Effector memory CD4-positive, alpha-beta T cell (primary cell): ENCODE measurements at places on chromosomes 1 and 21.

- peak; percentile 54 for DNase-seq
- no peak overlapping the region for H3K4me3 ChIP-seq
- no peak overlapping the region for H3K27ac ChIP-seq
- H3K4me1 ChIP-seq, result peaks cover 37% of the 10 kb centered on the region
- no peaks in the 10 kb centered on the region for H3K36me3 ChIP-seq
Observed at GRCh38 chr1:110207831-110208230, 2.3 kb upstream of the KCNC4 start.

- DNase-seq, result no peak
- no peaks in the 10 kb centered on the region for H3K36me3 ChIP-seq
- H3K27ac ChIP-seq, result no peak overlapping the region
- no peak overlapping the region for H3K4me3 ChIP-seq
- no peaks in the 10 kb centered on the region for H3K27me3 ChIP-seq
Observed at GRCh38 chr1:188652678-188653077, 1823.9 kb downstream of the PLA2G4A start.

- H3K4me1 ChIP-seq, result peaks cover 34% of the 10 kb centered on the region
- H3K27me3 ChIP-seq, result no peaks in the 10 kb centered on the region
Observed at GRCh38 chr1:22101199-22101598, 41.7 kb downstream of the WNT4 start.

GRCh38 chr1:162222014-162222413 is 152.5 kb downstream of the NOS1AP start:
- H3K4me3 ChIP-seq, result no peak overlapping the region
- no peak overlapping the region for H3K27ac ChIP-seq
- H3K27me3 ChIP-seq, result no peaks in the 10 kb centered on the region
- H3K4me1 ChIP-seq, result no peaks in the 10 kb centered on the region
- H3K36me3 ChIP-seq, result no peaks in the 10 kb centered on the region

DNA sequence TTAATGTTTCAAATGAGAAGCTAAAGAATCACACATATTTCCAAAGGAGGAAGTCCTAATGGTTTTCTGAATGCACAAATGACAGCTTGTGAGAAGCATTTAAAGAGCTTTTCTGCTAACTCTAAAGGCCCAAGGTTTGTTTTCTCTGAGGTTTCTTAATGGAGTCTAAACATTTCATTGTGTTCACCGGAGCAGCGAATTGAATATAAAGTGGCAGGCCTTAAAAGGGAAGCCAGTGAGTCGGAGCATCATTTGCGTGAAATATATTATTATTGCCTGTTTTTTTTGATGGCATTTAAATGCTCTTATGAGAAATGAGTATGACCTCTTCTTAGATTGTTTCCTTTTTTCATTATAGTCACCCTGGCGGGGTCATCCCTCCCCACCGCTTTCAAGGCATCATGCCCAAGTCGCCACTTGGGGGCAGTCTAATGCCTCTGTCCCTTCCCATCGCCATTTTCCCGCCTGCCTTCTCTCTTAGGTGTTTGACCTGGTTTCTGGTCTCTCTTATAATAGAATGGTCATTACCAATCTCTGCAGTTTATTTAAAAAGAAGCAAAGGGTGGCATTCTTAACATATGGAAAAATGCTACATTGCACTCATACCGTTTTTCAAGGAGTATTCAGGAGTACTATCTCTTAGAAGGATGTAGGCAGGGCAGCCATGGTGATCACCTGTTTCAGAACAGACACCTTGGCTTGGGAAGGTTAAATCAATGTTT is 25.3 kb upstream of the OVAAL start:
- no peak overlapping the region for H3K27ac ChIP-seq
- H3K27me3 ChIP-seq, result no peaks in the 10 kb centered on the region
- H3K4me1 ChIP-seq, result no peaks in the 10 kb centered on the region
- peak; percentile 28 for DNase-seq
- no peak overlapping the region for H3K4me3 ChIP-seq

- H3K27ac ChIP-seq, result no peak overlapping the region
- no peaks in the 10 kb centered on the region for H3K27me3 ChIP-seq
- no peak for DNase-seq
- peaks cover 13% of the 10 kb centered on the region for H3K4me1 ChIP-seq
- H3K36me3 ChIP-seq, result peaks cover 14% of the 10 kb centered on the region
- H3K4me3 ChIP-seq, result no peak overlapping the region
Observed at GRCh38 chr1:224189561-224189960, 6.5 kb downstream of the DEGS1 start.

GRCh38 chr1:6688001-6688400 is 13.6 kb downstream of the DNAJC11 start:
- no peaks in the 10 kb centered on the region for H3K4me1 ChIP-seq
- no peak for DNase-seq
- H3K27me3 ChIP-seq, result no peaks in the 10 kb centered on the region
- no peak overlapping the region for H3K4me3 ChIP-seq

DNA sequence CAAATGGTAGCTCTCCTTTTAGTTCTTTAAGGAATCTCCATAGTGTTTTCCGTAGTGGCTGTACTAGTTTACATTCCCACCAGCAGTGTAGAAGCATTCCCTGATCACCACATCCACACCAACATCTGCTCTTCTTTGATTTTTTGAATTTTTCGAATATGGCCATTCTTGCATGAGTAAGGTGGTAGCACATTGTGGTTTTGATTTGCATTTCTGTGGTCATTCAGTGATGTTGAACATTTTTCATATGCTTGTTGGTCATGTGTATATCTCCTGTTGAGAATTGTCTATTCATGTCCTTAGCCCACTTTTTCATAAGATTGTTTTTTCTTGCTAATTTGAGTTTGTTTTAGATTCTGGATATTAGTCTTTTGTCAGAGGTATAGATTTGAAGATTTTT is 84.6 kb upstream of the B3GALT2 start:
- no peaks in the 10 kb centered on the region for H3K27me3 ChIP-seq
- H3K36me3 ChIP-seq, result no peaks in the 10 kb centered on the region
- H3K27ac ChIP-seq, result no peak overlapping the region
- H3K4me3 ChIP-seq, result no peak overlapping the region

DNA sequence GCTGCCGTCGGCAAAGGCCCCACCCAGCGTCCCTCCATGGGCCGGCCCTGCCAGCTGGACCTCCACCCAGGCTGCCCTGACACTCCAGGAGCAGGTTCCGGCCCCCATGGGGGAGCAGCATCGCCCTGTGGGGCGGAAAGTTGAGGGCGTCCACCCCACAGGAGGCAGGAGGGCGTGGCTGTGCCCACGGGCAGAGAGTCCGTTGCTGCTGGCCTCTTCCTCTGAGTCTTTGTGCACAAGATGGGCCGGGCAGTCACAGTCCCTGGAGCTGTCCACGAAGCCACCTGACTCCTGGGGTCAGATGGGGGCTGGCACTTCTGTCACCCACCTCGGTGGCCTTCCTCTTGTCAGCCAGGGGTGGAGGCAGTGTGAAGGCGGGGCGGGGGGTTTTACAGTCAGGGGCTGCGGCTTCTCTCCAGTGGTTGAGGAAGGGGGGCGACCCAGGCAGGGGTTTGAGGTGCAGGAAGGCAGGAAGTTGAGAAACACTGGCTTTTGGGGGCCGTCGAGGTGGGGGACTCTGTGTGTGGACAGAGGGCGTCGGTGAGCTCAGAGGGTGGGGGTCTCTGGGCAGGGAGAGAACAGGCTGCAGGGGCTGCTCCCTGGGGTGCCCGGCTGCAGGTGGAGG is 67.2 kb upstream of the TTC34 start:
- no peak overlapping the region for H3K4me3 ChIP-seq
- DNase-seq, result no peak
- no peak overlapping the region for H3K27ac ChIP-seq
- H3K4me1 ChIP-seq, result peaks cover under 1% of the 10 kb centered on the region
- H3K36me3 ChIP-seq, result no peaks in the 10 kb centered on the region
- no peaks in the 10 kb centered on the region for H3K27me3 ChIP-seq

DNA sequence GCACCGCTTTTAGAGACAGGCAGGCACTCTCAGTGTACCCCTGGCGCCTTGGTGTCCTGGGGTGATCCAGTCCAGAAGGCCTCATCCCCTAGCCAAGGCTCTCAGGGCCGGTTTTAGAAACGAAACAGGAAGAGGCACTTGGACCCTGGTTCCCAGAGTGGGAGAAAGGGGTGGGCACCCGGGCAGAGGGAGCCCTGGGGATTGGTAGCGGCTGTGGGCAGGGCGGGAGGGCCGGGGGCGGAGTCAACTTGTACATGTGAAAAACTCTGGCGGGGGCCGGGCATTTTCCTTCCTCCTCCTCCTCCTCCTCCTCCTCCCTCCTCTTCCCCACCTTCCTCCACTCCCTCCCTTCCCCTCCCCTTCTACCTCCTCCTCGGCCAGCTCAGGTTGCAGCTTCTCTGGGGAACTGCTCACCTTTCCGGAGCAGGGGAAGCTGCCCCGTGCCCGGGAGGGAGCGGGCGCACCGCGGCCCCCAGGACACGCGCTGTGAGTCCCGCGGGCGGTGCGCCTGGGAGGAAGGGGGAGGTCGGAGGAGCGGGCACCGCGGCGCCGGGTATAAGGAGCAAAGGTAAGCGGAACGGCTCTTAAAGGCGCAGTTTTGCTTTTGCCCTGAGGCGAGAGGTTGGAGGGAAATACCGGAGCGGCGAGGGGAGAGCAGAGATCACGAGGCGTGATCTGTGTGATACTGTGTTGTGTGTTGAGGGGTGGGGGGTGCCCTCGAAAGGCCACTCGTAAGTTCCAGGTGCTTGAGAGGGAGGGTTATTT is at the start of gene CDK18:
TSS of gene CDK18 (plus strand) at position 359 of the 765 bp plus-strand sequence. CDS start 18,499 bp downstream, outside the sequence.
- H3K36me3 ChIP-seq, result no peaks in the 10 kb centered on the region
- no peaks in the 10 kb centered on the region for H3K27me3 ChIP-seq
- peaks cover 8% of the 10 kb centered on the region for H3K4me1 ChIP-seq
- peak within 1 kb of the TSS; percentile 63 for H3K4me3 ChIP-seq
- no peak within 1 kb of the TSS for H3K27ac ChIP-seq

DNA sequence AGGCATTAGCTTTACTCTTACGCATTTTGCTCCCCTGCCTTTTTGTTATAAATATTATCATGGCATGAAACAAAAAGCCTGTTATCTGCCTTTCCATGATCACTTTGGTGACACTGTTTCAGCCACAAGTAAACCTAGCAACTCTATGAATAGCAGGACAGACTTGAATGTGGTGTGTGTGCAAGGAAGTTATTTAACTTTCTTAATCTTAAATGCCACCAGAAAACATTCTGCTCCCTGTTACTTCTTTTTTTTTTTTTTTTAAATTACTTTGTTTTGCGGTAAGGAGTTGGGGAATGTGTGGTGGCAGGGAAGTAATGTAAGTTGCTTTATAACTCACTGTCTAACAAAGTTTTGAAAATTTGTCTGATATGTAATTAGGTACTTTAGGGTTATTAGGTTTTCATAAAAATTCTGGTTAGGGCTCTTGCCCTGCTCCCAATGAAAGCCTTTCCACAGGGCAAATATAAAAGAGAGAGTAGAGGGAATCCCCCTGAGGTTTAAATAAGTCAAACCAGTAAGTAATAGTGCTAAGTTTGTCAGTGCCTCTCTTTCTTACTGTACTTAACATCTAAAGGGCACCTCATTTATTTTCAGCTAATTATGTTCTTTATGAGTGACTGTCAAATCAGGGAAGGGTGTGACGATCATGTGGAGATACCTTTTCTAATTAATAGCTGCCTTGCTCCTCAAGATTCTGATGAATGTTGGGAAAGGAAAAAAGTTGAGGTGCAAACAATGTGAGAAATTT is 39.5 kb downstream of the RASAL2 start:
- H3K4me1 ChIP-seq, result no peaks in the 10 kb centered on the region
- no peaks in the 10 kb centered on the region for H3K27me3 ChIP-seq
- H3K4me3 ChIP-seq, result no peak overlapping the region
- DNase-seq, result no peak

- H3K36me3 ChIP-seq, result no peaks in the 10 kb centered on the region
- H3K4me3 ChIP-seq, result no peak overlapping the region
- no peaks in the 10 kb centered on the region for H3K27me3 ChIP-seq
- H3K4me1 ChIP-seq, result no peaks in the 10 kb centered on the region
- no peak overlapping the region for H3K27ac ChIP-seq
- no peak for DNase-seq
Observed at GRCh38 chr1:35120458-35121133, 41.4 kb downstream of the ZMYM1 start.

- H3K27me3 ChIP-seq, result no peaks in the 10 kb centered on the region
- no peak overlapping the region for H3K4me3 ChIP-seq
- DNase-seq, result no peak
- no peak overlapping the region for H3K27ac ChIP-seq
- H3K4me1 ChIP-seq, result no peaks in the 10 kb centered on the region
Observed at GRCh38 chr1:200684015-200684414, 14.3 kb upstream of the DDX59 start.

DNA sequence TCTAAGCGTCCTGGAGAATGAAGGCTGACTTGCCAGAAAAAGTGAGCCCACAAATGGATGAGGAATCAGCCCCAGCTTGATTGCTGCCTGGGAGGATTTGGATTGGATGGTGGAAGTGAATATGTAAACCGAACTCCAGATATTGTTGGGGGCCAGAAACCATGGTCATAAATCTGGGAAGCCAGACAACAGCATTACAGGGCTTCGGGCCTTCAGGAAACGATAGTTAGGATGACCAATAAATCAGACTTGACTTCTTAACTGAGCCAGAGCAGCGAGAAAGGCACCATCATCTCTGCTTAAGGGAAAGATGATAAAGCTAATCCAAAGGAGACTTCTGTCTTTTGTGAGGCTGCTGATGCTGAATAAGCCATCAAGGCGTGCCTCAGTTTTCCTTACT is 26.6 kb downstream of the FAM78B start:
- H3K36me3 ChIP-seq, result no peaks in the 10 kb centered on the region
- H3K27me3 ChIP-seq, result no peaks in the 10 kb centered on the region
- no peak overlapping the region for H3K4me3 ChIP-seq
- no peak overlapping the region for H3K27ac ChIP-seq
- H3K4me1 ChIP-seq, result no peaks in the 10 kb centered on the region

GRCh38 chr1:11823366-11824137 is 17.6 kb downstream of the CLCN6 start:
- no peaks in the 10 kb centered on the region for H3K27me3 ChIP-seq
- DNase-seq, result no peak
- no peak overlapping the region for H3K4me3 ChIP-seq
- H3K27ac ChIP-seq, result no peak overlapping the region
- no peaks in the 10 kb centered on the region for H3K4me1 ChIP-seq

DNA sequence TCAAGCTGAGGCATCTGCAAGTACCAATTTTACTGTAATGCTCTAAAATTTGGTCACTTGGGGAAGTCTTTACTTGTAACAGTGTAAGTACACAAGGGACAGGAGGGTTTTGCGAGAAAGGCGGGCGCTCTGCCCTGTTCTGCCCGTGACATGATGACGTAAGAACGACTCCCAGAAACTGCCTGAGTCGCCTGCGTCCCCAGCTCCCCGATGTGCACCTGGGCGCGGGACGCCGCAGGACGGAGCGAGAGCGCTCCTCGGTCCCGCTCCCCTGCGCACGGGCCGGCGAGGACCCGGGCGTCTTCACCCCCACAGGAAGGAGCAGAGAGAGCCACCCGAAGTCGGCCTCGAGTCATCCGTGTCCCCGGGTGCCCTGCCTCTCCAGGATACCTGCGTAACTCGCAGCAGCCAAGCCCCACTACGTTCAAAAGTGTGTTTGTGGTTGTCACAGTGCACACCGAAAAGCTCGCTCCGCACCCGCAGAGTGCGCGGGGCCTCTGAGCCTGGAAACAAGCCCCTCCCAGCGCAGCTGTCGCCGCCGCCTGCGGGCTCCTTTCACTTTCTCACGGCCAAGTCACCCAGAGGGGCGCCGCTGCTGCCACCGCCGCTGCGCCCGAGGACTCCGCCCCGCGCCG is 3.3 kb upstream of the ZBTB18 start:
- H3K4me3 ChIP-seq, result peak overlapping the region; percentile 54
- H3K27ac ChIP-seq, result peak overlapping the region; percentile 89
- H3K27me3 ChIP-seq, result no peaks in the 10 kb centered on the region
- no peak for DNase-seq
- H3K36me3 ChIP-seq, result no peaks in the 10 kb centered on the region

- no peak for DNase-seq
- no peaks in the 10 kb centered on the region for H3K36me3 ChIP-seq
- peaks cover 7% of the 10 kb centered on the region for H3K4me1 ChIP-seq
- H3K27me3 ChIP-seq, result no peaks in the 10 kb centered on the region
Observed at GRCh38 chr1:89361681-89362080, 2.2 kb upstream of the GBP6 start.

- H3K27me3 ChIP-seq, result no peaks in the 10 kb centered on the region
- no peak overlapping the region for H3K27ac ChIP-seq
- peaks cover 41% of the 10 kb centered on the region for H3K36me3 ChIP-seq
Observed at GRCh38 chr1:66984491-66984890, 59.7 kb downstream of the MIER1 start.
